Tibial nerve (tissue), 4 donors: ENCODE measurements at places on chromosomes 11 and 22.

DNA sequence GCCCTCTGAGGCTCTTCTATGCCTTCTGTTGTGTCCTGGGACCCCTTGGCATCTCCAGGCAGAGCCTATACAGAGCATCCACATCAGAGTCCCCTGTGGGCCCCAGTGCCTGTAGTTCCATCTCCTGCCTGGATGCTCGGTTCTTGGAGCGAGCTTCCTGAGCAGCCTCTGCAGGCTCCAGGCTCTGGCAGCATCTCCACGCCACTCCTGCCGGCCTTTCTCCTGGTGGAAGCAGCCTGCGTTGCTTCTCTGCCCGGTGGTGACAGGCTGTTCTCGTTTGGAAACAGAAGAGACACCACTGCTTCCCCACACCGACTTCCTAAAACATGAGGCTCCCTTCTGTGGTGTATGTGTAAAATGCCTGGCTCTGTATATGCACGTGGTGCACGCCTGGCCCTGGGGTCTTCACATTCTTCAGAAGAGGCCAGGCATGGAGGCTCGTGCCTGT lies 52.8 kb downstream of the BCR start:
- DNase-seq = no peak

DNA sequence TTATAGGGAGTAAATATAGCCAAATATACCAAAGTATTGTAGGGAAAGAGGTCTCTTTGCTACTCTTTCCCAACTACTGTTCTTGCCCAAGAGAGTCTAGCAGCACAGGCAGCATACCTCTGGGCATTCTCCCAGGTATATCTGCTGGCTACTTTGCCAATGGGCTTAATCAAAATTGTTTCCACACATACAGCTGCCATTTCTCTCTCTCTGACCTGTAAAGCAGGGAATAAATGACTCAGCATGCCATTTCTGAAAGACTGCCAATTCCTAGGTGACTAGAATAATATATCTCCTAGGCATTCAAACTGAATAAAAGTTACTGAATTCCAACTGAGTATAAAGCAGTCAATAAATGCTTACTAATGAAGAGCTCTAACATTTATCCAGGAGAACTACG lies 44.6 kb downstream of the RDX start:
- no peak for DNase-seq

GRCh38 chr11:126393143-126393542 lies 37.7 kb downstream of the ST3GAL4 start:
- no peak for DNase-seq

- no peak for DNase-seq
These were observed 10.6 kb downstream of the MMP20 start for GRCh38 chr11:102614485-102614884.

DNA sequence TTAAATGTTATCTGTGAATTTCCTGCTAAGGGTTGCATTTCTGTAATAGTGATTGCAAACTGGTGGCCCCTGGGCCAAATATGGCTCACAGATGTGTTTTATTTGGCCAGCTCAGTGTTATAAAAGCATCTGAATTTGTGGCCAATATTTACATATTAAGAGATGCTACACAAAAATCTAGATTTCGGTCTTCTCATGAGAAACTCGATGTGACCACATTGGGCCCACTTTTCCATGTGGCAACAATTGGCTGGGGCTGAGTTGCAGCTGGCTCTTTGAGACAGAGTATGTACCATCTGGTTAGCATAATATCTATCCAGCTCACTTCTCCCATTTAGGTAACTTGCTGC lies 244.5 kb upstream of the POU2AF2 start:
- DNase-seq = no peak
